KBM-7 (cell line): ENCODE measurements at places on chromosomes 1 and 21.

DNA sequence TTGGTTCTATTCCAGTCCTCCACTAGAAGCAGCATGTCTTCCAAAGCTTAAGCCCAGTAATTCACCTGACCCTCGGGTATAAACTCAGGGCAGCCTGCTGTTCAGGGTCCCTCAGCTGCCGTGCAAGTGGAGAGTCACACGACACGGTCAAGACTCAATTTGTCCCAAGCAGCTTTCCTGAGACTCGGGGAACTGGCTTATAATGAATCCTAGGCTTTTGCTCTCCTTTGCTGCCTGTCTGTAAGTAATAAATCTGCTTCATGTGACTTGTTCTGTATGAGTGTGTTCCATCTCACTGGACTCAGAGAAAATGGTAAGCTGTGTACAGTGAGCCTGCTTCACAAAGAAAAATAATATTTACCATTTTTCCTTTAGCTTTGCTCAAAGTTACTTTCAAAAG, 119.8 kb downstream of the CYYR1 start:
- no peak for DNase-seq

DNA sequence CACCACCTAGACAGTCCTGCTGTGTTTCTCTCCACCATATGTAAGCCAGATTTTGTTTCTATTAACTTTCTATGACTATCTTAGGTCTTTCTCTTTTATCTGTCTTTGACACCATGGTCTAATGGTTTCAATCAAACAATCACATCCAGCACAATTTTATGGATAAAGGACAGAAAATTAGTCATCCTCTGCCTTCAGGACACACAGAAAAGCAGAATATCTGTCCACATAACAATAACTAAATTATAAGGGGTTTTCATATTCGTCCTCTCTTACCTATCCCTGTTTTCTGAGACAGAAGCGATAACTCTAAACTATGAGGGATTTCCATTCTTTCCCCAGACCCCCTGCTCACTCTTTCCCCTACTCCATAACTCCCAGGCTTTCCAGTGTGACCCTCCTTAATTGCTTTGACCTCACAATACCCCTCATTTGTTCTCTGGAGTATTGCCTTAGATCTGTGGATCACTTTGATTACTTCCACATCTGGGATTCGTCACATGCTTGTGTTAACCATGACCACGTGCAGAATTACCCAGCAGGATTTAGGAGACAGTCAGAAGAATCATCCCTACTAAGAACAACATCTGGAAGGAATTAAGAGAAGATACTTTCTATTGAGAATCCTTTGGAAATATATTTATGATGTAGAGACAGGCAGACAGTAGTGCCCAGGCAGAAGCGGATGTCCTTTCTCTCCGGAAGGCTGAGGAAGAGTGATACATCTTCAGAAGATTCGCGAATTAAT, 108.2 kb upstream of the GREM2 start:
- no peak for DNase-seq

DNA sequence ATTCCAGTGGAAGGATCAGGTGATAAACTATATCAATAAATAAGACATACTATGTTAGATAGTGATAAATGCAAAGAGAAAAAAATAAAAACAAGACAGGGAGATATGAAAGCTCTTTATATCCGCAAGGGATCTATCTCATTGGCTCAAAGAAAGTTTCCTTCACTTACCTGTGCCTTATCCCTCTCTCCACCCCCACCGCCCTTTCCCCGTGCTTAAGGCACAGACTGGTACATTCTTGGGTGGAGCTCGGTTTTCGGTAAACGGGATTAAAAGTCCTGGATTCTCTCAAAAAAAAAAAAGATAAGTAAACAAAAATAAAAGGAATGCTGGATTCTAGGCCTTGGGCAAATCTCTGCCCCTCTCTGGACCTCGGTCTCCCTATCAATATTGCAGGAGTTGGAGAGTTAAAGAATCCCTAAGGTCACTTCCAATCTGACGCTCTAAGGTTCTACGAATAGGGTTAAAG, 593 bp upstream of the DNAJC16 start:
- DNase-seq = no peak

GRCh38 chr1:214337511-214337910, 56.6 kb downstream of the SMYD2 start:
- DNase-seq = no peak

DNA sequence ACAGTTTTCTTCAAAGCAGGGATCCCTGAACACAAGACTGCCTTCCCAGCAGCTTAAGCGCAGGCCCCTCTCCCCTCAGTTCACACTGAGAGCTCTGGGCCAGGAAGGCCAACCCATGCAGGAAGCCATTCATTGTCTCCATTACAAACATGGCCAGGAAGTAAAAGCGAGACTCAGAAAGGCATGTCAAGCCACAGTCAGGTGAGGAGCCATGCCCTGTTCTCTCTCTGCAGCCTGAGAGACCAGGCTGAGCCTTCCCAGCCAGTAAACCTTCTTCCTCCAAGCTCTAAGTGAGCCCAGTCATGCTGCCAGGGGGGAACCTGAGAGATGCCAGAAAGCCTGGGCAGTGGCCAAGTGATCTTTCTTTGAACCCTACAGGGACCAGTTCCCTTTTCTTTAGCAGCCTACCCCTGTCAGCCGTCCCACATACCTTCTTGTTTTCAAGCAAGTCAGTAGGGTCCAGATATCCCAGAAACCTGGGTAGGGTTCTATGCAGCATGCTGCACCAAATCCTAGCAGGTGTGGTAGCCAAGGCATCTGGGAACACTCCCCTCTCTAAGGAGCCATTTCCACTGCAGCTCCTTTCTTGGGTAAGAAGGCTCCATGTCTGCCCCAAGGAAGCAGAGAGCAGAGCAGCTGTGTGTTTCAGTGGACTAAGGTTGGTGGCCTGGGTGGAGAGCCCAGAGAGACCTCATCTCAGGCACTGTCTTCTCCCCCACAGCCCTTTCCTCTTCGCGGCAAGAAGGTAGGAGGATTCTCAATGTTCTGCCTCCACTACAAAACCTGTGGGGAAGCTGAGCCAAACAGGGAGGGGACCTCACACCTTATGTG, 977 bp downstream of the TRAF3IP3 start:
- peak; percentile 72 for DNase-seq

DNA sequence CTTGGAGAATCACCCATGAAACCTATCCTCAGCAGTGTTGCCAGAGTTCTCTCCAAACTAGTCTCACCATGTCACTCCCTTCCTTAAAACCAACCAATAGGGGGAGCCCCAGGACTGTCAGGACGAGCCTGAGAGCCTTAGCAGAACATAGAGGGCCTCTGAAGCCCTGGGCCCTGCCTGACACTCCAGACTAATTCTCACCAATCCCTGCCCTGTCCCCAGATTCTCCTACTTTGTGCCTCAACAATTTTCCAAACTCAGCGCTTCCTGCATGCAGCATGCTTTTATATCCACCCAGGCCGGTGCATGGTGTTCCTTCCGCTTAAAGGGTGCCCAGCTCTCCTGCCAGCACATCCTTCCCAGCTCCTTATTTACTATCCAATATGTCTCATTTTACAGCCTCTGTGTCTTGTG, 42.7 kb downstream of the HSD3B1 start:
- peak; percentile 58 for DNase-seq

- DNase-seq = no peak
Observed at GRCh38 chr1:11880181-11880575, 21.4 kb upstream of the NPPB start.

DNA sequence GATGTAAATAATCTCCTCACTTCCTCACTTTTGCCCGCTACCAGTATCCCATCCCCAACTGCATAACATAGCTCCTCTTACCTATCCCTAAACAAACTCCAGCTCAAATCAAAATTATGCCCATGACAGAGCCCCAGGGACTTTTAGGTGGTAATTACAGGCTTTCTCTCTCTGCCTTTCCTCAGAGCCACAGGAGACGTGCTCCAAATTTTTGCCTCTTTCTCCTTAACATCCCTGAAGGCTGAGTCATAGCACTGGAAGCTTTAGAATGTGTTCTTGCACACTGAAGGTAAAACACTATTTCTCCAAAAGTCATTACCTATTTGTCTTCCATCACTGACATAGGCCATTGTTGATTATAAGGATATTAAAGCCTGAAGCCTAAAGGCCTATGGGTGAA, 263.5 kb upstream of the PLD5 start:
- no peak for DNase-seq

DNA sequence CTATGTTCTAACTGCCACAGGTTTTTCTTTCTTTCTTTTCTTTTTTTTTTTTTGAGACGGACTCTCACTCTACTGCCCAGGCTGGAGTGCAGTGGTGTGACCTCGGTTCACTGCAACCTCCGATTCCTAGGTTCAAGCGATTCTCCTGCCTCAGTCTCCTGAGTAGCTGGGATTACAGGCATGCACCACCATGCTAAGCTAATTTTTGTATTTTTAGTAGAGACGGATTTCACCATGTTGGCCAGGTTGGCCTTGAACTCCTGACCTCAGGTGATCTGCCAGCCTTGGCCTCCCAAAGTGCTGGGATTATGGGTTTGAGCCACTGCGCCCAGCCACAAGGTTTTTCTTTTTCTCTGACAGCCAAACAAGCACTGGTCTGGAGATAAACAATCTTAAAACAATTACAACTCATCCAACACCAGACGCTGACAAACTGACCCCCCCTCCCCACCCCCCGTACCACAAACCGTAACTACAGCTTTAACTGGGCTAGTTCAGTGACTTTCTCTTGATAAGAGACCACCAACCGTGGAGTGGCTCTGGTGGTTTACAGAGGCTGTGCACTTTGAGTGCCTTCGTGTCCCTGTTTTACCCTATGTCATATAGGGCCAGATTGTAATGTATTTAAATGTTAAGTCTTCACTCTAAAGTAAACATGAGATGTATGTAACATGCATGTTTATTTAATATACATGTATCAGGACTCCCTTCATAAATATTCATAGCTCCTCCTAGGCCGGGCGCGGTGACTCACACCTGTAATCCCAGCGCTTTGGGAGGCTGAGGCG, 19.5 kb upstream of the PUM1 start:
- DNase-seq = no peak

- DNase-seq = no peak
Observed at GRCh38 chr1:39331647-39332046, 127.2 kb downstream of the MACF1 start.

DNA sequence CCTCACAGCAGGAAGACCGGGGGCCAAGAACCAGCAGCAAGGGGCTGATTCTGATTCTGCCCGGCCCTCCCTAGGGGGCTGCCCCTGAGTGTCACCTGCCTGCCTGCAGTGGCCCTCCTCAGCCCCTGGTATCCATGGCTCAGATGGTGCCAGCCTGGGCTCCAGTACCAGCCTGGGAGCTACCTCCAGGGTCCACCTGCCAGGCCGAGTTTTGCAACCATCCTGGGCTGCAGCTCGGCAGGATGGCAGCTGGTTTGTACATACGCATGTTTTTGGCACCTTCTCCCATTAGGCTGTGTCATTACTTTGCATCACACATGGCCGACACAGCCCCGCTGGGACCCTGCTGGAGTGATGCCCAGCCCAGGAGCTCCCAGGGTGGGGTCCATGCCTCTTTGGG, 93.3 kb upstream of the WNT4 start:
- no peak for DNase-seq

GRCh38 chr1:154386643-154387352, 18.3 kb upstream of the IL6R start:
- DNase-seq = no peak

DNA sequence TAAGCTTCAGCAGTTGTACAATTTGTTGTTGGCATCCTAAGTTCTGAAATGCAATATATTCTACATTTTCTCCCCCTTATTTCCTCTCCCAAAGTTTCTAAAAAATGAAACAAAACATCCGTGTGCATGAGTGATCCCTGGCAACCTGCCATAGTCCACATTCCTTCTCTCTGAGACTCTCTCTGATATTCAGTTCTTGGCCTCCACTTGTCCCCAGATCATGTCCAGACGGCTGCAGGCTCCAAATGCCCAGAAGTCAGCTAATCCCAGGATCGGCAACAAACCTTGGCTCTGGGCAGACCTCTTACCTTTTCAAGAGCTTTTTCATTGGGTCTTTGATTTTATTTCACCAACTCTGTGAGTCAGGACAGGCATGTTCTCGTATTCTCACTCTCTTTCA, 187.8 kb downstream of the ETS2 start:
- no peak for DNase-seq

DNA sequence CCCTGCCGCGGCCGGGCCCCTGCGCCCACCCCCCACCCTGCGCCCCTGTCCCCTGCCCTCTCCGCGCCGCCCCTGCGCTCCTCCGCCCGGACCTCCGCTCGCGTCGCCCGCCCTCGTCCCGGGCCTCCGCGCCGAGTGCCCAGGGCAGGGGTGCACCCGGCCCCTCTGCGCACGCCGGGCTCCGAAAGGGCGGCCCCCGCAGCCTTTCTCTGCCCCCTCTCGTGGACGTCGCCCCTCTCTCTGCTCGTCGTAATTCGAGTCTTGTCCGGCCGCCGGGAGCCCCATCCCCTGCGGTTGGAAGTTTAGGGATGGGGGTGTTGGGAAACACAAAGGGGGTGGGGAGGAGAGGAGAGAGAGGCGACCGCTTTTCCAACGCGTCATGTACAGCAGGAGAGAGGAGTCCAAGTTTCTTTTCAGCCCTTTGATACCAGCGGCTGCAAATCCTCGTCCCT, 407 bp downstream of the GALNT2 start:
- DNase-seq = peak; percentile 48

- no peak for DNase-seq
Observed at GRCh38 chr1:98068016-98068415, 147.2 kb upstream of the DPYD start.

GRCh38 chr1:86811142-86811924, 102.6 kb downstream of the SELENOF start:
- no peak for DNase-seq

- DNase-seq = peak; percentile 71
Observed at GRCh38 chr1:205335692-205336091, 14.1 kb upstream of the NUAK2 start.

GRCh38 chr1:182995894-182996293, 27.3 kb upstream of the LAMC1 start:
- DNase-seq = peak; percentile 60

- no peak for DNase-seq
Observed at GRCh38 chr1:116847688-116848531, 61.8 kb upstream of the PTGFRN start.
